ENCODE measurements at places on chromosomes 7 and 10. TPM values are rescaled to one million over a fixed set of nuclear protein-coding genes. Genes with fewer than 3 reads are reported as not detected.

Gene FBXL13
- 0.32 TPM for total RNA-seq

Gene TAF3
- 2.1 TPM for total RNA-seq

Gene SLC26A3
- not detected for total RNA-seq

Gene ANXA8
- total RNA-seq, result not detected

Gene NPC1L1
- total RNA-seq, result not detected

Gene PPP1R17
- total RNA-seq, result not detected

Gene CROT
- total RNA-seq, result 4.0 TPM

Gene DRGX
- total RNA-seq, result not detected

Gene TMEM213
- total RNA-seq, result not detected

Gene OR9A2
- not detected for total RNA-seq

Gene TES
- 105 TPM for total RNA-seq

Gene NKX2-3
- under 0.01 TPM for total RNA-seq

Gene RPEL1
- not detected for total RNA-seq

Gene PTPRE
- total RNA-seq, result 28.8 TPM

Gene ALOX5
- not detected for total RNA-seq

Gene SUN3
- total RNA-seq, result not detected

Gene PNLIPRP1
- total RNA-seq, result not detected

Gene INHBA
- 2.6 TPM for total RNA-seq

Gene TBX20
- total RNA-seq, result not detected

Gene PIK3AP1
- total RNA-seq, result 0.13 TPM

Gene OR6B1
- total RNA-seq, result not detected

Gene MYL7
- not detected for total RNA-seq

Gene RBP3
- not detected for total RNA-seq

Gene NCOA4
- 219 TPM for total RNA-seq

Gene SLC16A9
- 0.16 TPM for total RNA-seq

Gene THSD7A
- 27.2 TPM for total RNA-seq

Gene GCK
- 0.25 TPM for total RNA-seq

Gene CDK14
- total RNA-seq, result 4.3 TPM

Gene OR2A42
- total RNA-seq, result not detected

Gene TMEM130
- not detected for total RNA-seq

Gene GPR146
- total RNA-seq, result 48.2 TPM

Gene TLX1
- not detected for total RNA-seq

Gene ASAH2B
- 2.5 TPM for total RNA-seq
